ENCODE measurements at places on chromosomes 1 and 21. TPM values are rescaled to one million over a fixed set of nuclear protein-coding genes. Genes with fewer than 3 reads are reported as not detected.
A peak's percentile ranks its signal among the peaks of the same experiment; 100 is the strongest.

The SAMSN1 gene
- not detected for total RNA-seq

GRCh38 chr1:219467524-219467923, 145.4 kb downstream of the ZC3H11B start:
- peak; percentile 4 for DNase-seq

The PRELP gene
- total RNA-seq, result not detected

GRCh38 chr1:227901239-227901905, 46.4 kb downstream of the WNT9A start:
- DNase-seq, result no peak

DNA sequence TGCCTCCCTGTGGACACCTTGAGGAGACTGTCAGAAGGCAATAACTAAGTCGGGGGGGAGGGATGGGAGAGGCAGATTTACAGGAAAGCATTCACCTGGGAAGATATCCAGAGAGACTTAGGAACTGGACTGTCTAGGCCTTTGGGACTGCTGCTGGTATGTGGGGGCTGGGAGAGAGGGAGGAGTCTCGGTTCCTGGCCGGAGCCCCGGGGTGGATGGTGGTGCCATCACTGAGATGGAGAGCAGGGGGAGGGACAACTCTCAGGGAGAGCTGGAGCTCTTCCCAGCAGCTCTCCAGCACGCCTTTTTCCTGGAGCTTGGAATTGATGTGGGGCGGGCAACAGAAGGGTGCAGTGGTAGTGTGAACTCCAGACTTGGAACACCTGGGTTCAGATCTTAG, 22.1 kb downstream of the PTPRF start:
- DNase-seq, result peak; percentile 47

DNA sequence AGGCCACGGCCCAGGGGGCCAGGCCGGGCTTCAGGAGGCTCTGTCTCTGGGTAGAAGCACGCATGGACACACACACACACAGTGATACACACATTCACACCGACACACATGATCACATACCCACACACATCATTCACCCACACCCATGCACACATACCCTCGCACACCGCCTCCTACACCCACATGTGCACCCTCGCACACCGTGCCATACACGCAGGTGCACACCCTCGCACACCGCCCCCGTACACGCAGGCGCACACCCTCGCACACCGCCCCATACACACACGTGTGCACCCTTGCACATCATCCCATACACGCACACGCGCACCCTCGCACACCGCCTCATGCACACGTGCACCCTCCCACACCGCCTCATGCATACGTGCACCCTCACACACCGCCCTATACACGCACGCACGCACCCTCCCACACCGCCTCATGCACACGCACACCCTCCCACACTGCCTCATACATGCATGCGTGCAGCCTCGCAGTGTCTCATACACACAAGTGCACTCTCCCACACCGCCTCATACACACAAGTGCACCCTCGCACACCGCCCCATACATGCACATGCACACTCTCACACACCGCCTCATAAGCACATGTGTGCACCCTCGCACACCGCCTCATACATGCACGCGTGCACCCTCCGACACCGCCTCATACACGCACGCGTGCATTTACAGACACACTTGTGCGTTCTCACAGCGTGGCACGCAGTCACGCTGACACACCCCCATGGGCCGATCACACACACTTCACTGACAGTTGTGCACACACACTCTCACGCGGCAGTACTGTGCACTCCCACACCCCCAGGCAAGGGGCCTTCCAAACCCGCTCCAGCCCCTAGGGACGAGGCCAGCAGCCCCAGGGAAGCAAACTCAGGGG, 128.1 kb downstream of the SIK1 start:
- no peak for DNase-seq

GRCh38 chr1:46466477-46467182, 23.0 kb upstream of the DMBX1 start:
- no peak for DNase-seq

DNA sequence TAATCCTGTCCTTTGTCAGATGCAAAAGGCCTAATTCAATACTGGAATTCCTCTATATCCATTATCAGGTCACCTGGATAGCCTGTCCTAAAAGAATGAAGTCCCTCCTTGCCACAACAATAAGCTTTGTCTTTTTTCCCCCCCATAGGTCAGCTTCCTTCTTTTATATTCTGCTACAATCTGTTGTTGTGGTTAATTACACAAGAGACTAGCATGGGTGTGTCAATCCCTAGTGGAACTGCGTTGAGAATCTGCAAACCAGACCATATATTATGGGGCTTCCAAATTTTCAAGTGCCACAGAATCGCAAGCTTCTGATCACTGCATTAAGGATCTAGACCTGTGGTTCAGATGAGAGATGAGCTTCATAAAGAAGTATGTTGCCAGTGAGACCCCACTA, 349.6 kb downstream of the SMYD3 start:
- DNase-seq, result no peak

- DNase-seq, result peak; percentile 10
Measured at GRCh38 chr1:171654201-171654941, 1.9 kb upstream of the MYOC start.

DNA sequence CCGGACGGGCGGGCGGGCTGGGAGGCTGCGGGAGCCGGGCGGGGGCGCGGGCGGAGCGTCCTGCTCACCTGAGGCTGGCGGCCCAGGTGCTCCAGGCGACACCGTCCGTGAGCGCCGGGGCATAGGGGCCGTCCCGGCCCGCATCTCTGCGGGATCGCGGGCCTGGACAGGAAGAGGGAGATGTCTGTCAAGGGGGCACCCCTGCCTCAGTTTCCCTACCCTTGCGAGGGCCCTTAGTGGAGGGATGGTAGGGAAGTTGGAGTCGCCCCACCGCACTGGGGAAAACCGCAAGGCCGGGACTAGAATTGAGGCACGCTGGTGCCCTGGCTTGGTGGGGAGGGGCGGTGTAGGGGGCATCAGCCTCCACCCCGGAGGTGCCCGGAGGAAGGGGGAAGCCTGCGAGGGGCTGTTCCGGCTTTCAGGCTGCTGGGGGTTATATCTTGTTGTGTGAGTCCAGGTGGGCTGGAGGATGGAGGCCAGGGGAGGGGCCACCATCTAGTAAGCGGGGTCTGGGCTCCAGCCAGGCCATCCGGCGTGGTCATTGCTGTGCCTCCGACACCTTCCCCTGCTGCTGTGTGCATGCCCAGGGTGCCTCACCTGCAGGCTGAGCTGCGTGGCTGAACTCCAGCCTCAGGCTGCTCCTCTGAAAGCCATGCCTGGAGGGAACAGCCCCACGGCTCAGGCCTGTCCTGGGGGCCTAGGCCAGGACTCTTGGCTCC, 580 bp downstream of the VWA1 start:
- DNase-seq, result no peak

- peak; percentile 32 for DNase-seq
Measured at GRCh38 chr1:31734582-31735107, 29.5 kb downstream of the ADGRB2 start.

GRCh38 chr1:219880765-219881457, 47.4 kb downstream of the SLC30A10 start:
- no peak for DNase-seq

GRCh38 chr1:165633614-165634013, 2.6 kb downstream of the MGST3 start:
- peak; percentile 27 for DNase-seq

DNA sequence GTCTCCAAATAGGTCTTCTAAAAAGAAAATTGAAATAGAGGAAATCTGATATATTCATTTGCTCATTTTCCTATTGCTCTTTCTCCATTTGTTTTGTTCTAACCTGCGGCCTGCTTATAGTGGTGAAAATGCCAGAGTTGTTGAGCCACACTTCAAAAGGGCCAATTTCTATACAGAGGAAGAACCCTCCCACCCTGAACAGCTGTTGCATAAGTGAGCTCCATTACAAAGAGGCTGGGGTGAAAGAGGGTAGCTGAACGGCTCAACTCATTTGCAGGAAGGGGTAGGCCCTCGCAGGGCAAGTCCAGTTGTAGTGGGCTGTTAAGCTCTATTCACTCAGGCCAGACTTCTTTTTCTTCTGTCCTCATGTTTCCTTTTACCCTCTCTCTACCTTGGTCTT, 8.8 kb downstream of the ADCY10 start:
- DNase-seq, result peak; percentile 71

DNA sequence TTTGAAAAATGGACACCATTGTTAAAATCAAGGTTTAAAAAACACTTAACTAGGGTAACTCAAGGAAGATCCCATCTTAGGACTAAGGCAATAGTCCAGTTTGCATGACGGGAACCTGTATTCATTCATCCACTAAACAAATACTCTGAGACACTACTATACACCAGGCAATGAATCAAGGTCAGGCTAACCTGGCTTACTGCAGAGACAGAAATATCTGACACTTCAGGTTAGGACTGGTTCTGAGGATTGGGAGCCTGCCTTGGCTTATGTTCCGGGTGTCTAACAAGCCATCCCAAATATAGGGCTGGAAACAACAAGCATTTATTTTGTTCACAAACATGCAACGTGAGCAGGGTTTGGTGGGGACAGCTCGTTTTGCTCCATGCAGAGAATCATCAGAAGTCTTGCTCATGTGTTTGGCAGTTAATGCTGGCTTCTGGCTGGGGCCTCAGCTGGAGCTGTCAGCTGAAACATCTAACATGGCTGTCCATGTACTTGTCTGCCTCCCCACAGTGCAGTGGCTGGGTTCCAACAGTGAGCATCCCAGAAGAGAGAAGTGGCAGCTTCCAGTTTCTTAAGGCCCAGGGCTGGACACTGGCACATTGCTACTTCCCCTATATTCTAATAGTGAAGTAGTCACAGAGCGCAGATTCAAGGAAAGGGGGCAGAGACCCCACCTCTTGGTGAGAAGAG, 37.0 kb upstream of the CAMK1G start:
- no peak for DNase-seq

GRCh38 chr21:44858291-44858690, 15.2 kb downstream of the PTTG1IP start:
- DNase-seq, result no peak

GRCh38 chr21:31052489-31053142, 14.3 kb upstream of the KRTAP19-8 start:
- DNase-seq, result no peak

The PPP1R15B gene
- 14.9 TPM for total RNA-seq

DNA sequence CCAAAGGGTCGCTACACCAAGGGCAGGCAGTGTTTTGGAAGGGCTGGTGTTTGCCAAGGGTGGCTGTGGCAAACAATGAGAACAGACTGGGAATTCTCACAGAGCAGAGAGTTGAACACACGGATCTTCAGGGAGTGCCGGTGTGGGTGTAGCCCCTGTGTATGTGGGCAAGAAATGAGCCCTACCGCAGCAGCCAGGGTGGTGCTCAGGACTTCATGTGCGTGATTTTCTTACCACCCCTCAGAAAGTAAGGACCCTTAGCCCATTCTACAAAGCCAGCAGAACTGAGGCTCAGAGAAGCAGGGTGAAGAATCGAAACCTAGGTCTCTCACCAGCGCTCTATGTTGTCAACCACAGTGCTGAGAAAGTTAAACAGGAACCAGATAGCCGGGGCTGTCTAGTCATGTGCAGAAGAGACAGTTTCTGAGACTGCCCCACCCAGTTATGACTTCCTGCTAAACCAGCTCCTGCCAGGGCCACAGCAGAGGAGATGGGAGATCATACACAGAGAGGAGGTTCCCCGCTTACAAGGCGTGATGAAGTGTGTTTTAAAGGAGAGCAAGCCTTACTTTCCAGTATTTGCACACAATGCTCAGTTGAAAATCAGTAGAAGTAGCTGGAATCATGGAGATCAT, 21.9 kb upstream of the MORC3 start:
- DNase-seq, result peak; percentile 15

DNA sequence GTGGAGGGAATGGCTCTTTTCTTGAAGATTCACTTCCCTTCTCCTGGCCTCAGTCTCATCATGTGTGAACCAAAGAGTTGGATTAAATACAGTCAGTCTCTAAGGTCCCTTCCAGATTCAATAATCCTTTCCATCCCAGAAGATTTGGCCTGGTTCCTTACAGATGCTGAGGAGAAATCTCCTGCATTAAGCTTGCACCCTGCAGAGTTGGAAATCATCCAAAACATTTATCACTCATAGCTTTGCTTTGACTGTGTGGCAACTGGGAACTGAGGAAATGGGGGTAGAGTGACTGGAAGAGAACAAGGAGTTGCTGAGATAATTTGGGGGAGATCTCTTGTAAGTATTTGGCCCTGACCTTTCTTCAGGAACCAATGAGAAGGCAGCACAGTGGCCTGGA, 220.5 kb upstream of the SGIP1 start:
- no peak for DNase-seq

- DNase-seq, result no peak
Measured at GRCh38 chr1:15043934-15044333, 109.6 kb upstream of the TMEM51 start.

- DNase-seq, result no peak
Measured at GRCh38 chr1:2195785-2196184, 1.2 kb upstream of the FAAP20 start.

The FAM229A gene
- 0.36 TPM for total RNA-seq

DNA sequence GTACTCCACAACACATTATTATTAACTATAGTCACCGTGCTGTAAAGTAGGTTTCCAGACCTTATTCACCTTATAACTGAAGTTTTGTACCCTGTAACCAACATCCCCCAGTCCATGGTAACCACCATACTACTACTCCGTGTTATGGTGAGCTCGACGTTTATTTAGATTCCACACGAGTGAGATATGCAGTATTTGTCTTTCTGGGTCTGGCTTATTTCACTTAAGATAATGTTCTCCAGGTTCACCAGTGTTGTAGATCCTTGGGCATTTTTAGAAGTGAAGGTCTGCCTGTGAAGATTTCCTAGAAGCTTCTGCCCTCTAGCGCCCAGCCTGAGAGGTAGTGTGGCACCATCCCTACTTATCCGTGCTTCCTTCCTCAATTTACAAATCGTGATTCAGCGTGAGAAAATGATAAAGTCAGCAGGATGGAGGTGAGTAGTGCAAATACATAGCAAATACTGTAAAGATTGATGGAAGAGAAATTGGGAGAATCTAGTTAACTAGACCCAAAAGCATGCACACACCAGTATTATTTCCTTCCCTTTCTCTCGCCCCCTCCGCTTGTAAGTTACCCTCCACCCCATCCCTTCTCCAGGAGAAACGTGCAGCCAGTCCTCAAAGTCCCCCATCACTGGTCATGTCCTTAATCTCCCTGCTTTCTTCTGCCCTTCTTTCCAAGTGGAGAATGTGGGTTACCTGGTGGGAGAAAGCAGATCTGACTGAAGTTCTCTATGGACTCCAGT, 36.0 kb upstream of the DISC1 start:
- DNase-seq, result peak; percentile 83

The CNKSR1 gene
- total RNA-seq, result 0.28 TPM

The RGS8 gene
- not detected for total RNA-seq

DNA sequence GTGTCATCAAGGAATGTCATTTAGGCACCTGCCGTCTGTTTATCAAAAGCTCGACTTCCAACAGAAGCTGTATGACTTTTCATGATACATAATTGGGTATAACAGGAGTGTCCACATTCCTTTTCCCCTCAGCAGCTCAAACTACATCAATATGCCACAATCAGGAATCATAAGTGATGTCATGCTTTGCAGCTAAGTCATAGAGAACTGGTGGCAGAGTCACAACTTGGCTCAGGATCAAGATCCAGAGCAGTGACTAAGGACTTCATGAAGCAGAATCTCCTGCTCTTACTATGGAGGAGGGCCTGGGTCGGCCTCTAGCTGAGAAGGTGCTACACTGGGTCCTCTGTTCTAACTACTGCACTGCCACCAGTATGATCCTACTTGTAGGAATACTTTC, 36.5 kb upstream of the AGBL4 start:
- DNase-seq, result no peak

- DNase-seq, result no peak
Measured at GRCh38 chr1:163397451-163398200, 75.9 kb downstream of the NUF2 start.

GRCh38 chr1:38131024-38131585, 84.5 kb upstream of the POU3F1 start:
- DNase-seq, result peak; percentile 42

All from IMR-90 (cell line).